Muscle of arm (tissue), 14 donors: ENCODE measurements at places on chromosomes 3 and 15. TPM values are rescaled to one million over a fixed set of nuclear protein-coding genes. Genes with fewer than 3 reads are reported as not detected.

Gene CLDN18
- polyA plus RNA-seq = 0.31 TPM

Gene PPP1R14D
- not detected for polyA plus RNA-seq

Gene WDR76
- polyA plus RNA-seq = 5.8 TPM

Gene STAC
- not detected for polyA plus RNA-seq

Gene LPP
- 18.2 TPM for polyA plus RNA-seq

Gene LRRC3B
- polyA plus RNA-seq = 7.8 TPM
